Fibroblast of skin of left quadriceps (primary cell): ENCODE measurements at places on chromosomes 3 and 15.
A peak's percentile ranks its signal among the peaks of the same experiment; 100 is the strongest.

GRCh38 chr3:9473496-9474065 is 76.2 kb downstream of the SETD5 start:
- DNase-seq, result peak; percentile 4

DNA sequence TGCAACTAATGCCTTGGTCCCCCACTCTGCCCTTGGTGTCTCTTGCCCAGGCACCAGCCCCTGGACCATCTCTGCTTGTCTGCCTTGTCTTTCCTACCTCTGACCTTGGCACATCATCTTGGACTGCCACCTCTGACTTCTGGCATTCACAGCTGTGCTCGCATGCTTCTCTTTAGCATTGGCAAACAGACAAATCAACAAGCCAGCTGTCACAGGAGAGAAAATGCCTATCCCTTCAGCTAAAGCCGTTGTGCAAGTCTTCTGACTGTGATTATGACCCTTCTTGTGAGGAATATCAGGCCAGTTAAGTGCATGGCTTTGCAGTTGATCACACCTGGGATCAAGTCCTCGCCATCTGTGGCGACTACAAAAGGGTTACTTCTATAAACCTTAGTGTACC is 84.6 kb downstream of the PRICKLE2 start:
- DNase-seq, result no peak

DNA sequence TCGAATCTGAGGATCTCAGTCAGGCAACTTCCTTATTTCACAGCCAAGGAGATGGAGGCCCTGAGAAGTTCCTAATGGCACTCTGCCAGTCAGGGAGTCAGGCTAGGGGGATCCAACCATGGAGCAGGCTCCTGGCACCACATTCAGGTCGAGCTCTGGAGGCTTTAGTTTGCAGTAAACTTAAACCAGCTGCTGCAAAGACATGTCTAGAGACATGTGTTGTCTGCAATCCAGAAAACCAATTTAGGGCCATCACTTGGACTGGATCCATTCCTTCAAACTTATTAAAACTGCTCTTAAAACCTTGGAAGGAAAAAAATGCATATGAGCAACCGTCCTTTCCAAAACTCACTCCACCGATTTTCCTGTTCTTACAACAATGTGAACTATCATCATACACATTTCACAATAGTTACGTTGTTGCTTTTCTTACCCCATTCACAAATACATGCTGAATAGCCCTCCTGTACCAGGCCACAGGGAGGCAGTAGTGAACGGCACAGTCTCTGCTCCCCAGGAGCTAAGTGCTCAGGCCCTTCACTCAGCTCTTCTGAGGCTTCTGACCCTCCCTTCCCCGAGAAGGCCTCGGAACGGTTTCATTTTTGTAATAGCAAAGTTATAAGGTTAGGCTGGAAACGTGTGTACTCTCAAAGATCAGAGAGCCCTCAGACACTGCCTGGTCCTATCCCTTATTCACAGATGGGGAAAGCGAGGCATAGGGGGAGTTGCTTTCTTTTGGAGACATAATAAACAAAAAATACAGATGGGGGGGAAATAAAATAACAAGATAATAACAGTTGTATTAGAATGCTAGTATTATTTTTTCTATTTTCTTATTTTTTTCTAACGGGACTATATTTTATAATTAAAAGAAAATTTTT is 20.1 kb downstream of the RFT1 start:
- peak; percentile 58 for DNase-seq

GRCh38 chr15:78070049-78070700 is 7.3 kb downstream of the TBC1D2B start:
- no peak for DNase-seq

- DNase-seq, result no peak
Observed at GRCh38 chr3:195170496-195170895, 100.5 kb downstream of the XXYLT1 start.

GRCh38 chr3:174826069-174826468 is 33.1 kb upstream of the NAALADL2 start:
- no peak for DNase-seq
